Breast epithelium (tissue), 4 donors: ENCODE measurements at places on chromosomes 3 and 15.

GRCh38 chr3:141905129-141905528, 28.7 kb downstream of the ATP1B3 start:
- no peak for DNase-seq

DNA sequence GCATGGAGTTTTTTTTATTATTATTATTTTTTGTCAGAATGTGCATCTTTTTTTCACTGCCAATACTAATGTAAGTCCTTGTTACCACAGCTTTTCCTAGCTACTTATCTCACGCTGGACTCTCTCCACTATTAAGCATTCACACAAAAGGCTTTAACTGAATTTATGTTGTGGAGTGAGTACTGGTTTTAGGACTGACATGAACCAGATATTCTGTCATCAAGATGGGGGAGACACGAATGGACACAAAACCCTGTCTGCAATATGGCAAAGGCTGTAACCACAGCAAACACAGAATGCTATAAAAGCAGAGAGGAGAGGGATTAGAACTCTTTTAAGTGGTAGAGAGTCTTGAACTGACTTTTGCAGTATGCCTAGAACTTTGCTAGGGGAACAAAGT, 592.2 kb upstream of the TBL1XR1 start:
- DNase-seq: no peak

DNA sequence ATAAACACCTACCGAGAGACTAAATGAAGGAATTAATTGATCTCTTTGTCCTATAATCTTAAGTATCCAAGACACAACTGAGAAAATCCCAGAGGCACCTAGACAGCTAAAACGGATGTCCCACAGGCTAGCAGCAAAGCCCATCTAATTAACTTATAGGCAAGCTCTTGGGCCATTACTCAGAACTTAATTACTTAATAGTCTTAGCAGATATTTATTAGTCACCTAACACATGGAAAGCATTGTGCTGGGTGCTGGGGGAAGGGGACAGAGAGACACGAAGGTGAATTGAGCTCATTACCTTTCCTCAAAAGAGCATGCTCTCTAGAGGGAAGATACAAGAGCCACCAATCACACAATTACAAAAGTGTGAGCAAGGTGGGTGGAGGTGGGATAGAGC, 189.8 kb upstream of the PROK2 start:
- DNase-seq: no peak

- DNase-seq: peak; percentile 73
Observed at GRCh38 chr3:126208606-126209256, 28.3 kb upstream of the ALDH1L1 start.

- DNase-seq: peak; percentile 75
Observed at GRCh38 chr3:184345317-184346144, 8.1 kb downstream of the FAM131A start.

GRCh38 chr3:171328419-171329082, 131.7 kb downstream of the TNIK start:
- peak; percentile 25 for DNase-seq

- DNase-seq: no peak
Observed at GRCh38 chr3:158801201-158801600, 653 bp upstream of the MFSD1 start.

DNA sequence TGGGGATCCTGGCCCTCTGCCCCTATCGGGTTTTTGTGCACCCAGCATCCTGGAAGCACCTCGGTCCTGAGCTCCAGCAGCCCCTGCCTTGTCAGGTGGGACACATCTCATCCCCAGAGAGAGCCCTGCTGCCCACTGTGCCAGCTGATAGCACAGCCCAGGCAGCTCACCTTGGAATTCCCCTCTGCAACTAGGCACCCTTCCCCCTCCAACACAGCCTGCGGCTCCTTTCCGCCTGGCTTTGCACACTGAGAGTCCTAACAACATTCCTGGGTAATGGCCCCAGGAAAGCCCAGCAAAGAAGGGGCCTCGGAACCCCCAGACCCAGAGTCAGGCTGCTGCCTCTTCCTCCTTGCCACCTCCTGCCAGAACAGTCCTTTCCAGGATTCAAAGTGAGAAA, 5.9 kb downstream of the HCN4 start:
- no peak for DNase-seq

- DNase-seq: no peak
Observed at GRCh38 chr3:113825090-113825489, 13.5 kb upstream of the GRAMD1C start.

DNA sequence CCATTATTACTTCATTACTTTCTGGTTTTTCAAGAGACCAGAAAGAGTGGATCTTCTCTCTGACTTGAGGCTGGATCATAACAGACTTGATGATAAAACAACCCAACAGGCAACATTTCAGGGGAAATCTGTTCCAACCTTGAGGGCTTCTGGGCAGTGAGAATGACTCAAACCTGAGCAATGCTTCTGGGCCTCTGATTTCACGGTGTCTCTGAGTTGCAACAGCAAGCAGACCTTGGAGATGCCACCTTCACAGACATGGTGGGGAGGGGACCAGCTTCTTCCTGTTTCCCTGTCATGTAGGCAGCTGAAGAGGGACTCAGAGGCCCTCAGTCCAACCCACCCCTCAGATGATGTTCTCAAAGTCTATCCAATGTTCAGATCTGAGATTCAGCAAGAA, 104.0 kb downstream of the ABHD5 start:
- no peak for DNase-seq

DNA sequence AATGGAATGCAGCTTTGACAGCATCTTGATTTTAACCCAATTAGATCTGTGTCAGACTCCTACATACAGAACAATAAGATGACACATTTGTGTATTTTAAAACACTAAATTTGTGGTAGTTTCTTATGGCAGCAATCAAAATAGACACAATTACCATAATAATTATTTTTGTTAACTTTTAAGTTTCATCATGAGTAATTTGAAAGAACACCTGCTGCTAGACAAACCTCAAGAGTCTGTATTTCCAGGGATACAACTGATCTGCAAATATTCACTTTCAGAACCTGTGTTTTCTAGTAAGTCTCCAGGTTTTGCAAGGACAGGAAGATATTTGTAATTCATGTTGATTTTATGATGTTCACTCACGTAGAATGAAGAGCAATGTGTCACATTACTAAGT, 736.8 kb downstream of the DIPK2A start:
- no peak for DNase-seq

- no peak for DNase-seq
Observed at GRCh38 chr3:153901152-153901551, 220.0 kb upstream of the ARHGEF26 start.

- DNase-seq: no peak
Observed at GRCh38 chr3:170154569-170155143, 26.9 kb downstream of the PHC3 start.

GRCh38 chr3:177978946-177979345, 557.3 kb upstream of the KCNMB2 start:
- no peak for DNase-seq

DNA sequence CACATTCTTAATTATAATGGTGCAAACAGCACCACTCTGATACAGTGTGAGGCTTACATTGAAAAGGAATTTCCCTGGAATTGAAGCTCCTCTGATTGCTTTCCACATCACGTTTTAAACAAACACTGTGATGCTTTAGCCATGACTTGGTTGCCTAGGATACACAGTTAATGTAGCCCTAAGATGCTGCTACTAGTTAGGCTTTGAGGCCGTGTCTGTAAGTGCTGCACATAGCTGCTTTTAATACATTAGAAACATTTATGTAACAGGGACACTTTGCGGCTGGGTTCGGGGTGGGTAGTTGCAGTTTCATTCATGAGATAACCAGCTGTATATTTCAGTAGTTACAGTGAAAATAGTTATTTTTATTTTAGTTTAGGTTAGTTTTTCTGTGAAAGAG, 334.7 kb downstream of the NLGN1 start:
- no peak for DNase-seq

DNA sequence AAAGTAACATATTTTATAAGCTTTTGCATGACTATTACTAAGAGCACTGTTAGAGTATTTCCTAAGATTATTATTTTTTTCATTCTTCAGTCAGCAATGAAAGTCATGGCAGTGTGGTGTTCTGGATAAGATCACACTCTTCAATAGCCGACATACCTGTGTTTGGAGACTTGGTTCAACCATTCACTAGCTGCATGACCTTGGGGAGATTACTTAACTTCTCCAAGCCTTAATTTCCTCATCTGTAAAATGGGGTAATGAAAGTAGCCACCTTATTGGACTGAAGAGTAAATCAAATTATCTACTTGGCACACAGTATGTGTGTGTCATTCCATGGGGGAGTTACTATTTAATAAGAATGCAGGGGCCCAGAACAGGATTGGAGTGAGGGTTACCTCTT, 24.5 kb upstream of the PCOLCE2 start:
- DNase-seq: no peak

- DNase-seq: no peak
Observed at GRCh38 chr15:71494563-71495397, 315.6 kb upstream of the NR2E3 start.

DNA sequence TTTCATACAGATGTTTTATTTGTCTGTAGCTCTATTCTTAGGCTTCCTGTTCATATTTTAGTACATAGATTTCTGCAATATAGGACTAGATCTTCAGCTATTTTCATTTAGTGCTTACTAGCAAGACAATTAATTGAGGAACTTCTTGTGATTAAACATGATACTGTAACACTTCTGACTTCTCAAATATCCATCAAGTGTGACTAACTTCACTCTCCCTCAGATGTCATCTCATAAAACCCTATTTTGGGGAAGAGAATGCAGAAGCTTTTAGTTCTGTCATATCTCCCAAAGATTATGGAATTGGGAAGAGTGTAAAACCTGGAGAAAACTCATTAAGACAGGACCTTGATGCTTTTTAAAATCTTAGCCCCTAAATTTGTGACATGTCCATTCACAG, 28.6 kb upstream of the GOLIM4 start:
- no peak for DNase-seq

DNA sequence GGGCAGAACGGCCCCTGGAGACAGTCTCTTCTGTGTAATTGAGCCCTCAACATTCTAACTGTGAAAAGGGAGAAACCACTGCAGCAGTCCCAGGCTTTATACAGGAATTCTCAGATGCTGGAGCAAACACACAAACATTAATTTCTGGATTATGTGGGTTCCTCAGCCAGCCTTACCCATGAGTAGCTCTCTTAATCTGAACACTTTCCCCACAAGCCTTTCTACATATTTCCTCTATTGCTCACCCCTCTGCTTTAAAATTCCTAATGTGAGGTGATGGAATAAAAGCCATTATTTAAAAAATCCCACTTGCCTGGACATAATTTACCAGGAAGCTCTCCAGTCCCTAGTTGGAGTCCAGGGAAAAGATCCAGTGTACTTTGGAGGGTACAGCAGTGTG, 139.0 kb downstream of the CTNNB1 start:
- DNase-seq: no peak

- DNase-seq: no peak
Observed at GRCh38 chr3:153768561-153769469, 352.4 kb upstream of the ARHGEF26 start.

- DNase-seq: no peak
Observed at GRCh38 chr15:88312941-88313579, 56.5 kb upstream of the NTRK3 start.

- DNase-seq: no peak
Observed at GRCh38 chr15:99250001-99250400, 620 bp upstream of the TTC23 start.

DNA sequence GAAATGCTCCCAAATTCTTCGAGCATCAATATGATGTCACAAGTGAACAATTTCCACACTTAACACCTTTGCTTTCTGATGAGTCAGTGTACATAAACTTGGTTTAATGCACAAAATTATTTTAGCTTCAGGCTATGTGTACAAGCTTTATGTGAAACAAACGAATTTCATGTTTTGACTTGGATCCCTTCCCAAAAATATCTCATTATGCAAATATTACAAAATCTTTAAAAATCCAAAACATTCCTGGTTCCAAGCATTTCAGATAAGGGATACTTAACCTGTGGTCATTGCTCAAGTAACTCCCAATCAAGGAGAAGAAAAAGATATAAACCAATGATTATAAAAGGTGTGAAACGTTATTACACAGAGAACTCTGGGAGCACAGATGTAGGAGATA, 25.2 kb downstream of the RAB5A start:
- no peak for DNase-seq

DNA sequence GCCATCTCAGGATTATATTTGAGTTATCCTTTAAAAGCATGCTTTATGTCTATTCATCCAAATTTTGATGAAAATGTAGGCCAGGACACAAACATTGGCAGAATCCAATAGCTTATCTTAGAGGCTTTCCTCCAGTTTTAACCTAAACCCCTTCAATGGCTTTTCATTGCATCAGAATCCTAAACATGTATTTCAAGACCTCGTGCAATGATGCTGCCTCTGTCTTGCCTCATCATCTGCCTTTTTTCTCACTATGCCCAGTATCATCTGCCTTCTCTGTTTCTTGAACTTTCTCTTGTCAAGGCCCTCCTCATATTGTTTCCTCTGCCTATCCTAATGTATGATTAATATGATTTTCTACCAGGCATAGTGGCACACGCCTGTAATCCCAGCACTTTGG, 76.1 kb upstream of the MAP4 start:
- DNase-seq: no peak

DNA sequence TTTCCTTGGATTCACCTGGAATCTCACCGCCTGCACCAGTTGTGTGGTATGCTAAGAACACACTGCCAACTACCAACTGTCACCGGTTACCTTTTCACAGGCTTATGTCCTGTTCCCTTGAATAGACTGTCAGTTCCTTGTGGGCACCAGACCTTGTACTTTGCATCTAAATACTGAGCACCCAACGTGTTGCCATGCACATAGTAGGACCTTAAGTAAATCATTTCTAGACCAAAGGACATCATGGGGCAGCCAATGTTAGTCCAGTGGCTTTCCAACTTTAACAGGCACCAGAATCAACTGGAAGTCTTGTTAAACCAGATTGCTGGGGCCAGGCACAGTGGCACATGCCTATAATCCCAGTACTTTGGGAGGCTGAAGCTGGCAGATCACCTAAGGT, 1.2 kb upstream of the RPAP1 start:
- peak; percentile 27 for DNase-seq

- no peak for DNase-seq
Observed at GRCh38 chr15:85475317-85475701, 94.9 kb downstream of the AKAP13 start.

DNA sequence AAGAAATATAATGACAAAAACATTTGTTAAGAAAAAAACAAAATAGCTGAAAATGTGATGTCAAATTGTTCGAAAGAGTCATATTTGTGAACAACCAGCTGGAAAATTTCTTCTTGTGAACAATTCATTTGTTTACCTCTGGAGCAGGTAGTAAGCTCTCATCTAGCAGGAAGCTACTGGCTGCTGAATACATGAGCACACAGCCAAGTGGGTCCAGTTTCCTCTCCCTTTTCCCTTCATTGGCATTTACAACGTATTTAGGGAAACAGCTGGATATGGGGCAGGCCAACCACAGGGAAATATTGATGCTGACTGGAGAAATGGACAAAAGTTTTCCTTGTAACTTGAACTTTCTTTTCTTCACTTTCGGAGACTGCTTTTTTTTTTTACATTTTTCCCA, 1354.7 kb upstream of the EPHA6 start:
- DNase-seq: no peak
